Cortex of kidney (tissue), 1 donor: ENCODE measurements at places on chromosomes 11 and 22.

DNA sequence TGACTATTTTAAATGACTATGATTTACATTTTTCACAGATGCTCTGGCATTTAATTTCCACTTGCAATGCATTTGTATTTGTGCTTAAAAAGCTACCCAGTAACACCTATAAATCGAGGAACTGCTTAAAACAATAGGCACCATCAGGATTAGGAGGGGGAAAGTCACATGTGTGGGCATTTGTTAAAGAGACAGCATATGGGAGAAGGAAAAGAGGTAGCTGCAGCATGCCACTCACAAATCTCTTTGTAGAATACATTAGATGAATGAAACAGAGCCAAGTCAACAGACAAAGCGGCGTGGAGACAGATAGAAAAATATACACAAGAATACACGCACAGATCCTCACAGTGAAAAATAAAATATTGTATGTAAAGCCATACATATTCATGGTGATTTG lies 228.0 kb downstream of the CADM1 start:
- no peak for DNase-seq

DNA sequence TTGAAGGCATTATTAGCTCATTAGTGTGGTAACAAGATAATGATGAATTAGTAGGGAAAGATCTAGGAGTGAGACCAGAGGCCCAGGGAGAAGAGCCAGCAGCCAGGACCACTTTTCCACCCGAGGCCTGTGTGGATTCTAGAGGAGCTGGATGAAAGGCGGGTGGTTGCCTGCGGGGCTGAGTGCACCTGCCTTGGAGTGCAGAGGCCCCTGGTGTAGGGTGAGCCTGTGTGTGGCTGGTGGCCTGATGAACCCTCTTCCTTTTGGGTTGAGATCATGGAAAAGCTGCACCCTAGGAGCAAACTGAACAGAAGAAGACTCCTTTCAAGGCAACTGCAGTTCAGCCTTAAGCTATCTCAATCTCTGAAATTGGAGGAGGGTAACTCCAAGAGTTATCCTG lies 5.9 kb upstream of the TP53AIP1 start:
- DNase-seq, result no peak

- no peak for DNase-seq
Observed at GRCh38 chr11:24805671-24806070, 308.8 kb downstream of the LUZP2 start.

DNA sequence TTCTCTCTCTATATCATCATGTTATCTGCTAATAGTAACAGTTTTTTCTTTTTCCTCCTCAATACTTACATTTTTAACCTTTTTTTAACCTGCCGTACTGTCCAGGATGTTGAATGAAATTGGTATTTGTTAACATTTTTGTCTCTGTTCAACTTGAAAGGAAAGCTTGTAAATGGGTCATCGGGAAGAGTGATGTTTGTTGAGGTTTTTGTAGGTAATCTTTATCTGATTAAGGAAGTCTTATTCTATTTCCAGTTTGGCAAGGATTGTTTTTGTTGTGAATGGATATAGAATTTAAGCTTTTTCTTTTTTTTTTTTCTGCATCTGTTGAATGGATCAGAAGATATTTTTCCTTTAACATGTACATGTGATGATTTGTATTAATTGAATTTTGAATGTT lies 8.1 kb upstream of the NNMT start:
- DNase-seq, result no peak

DNA sequence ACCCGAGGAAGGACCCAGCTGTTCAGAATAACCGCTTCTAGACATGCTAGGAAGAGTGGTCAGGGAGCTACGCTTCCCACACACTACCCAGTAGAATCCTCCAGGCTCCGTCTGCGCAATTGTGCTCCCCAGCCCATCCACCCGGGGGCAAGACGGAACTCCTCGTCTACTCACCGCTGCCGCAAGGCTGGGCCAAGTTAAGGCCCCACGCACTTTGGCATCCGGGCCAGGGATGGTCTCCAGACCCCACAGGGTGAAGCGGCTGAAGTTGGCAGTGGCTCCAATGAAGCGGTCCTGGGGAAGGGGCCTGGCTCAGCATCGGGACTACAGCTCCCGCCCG lies 757 bp downstream of the RNASEH2C start:
- DNase-seq, result no peak

DNA sequence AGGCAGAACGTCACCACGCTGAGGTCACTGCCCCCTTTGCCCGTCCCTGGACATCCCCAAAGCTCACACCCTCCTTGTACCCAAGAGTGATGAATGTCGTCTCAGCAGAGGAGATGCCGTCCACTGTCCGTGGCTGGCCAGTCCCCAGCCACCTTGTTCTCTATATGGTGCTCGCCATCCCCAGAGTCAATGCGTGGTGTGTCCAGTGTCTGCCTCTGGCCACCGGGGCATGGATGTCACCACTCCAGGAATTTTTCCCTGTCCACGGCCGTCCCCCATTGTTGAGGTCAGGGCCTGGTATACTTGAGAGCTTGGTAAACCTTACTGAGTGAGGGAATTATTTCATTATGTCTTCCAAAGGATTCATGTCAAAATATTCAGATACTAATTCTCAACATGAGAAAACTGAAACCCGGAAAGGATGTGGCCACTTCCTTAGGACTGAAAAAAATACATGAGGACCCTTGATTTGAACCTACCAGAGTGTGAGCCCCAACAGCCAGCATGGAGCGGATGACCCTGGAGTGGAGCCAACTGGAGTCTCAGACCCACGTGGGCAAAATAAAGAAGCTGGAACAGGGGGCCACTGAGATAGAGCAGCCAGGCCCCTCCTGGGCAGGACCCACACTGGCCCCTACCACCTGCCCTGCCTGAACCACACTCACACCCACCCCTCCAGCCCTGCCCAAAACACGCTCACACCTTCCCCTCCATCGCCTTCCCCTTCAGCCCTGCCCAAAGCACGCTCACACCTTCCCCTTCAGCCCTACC lies 376.4 kb downstream of the BRD1 start:
- no peak for DNase-seq

DNA sequence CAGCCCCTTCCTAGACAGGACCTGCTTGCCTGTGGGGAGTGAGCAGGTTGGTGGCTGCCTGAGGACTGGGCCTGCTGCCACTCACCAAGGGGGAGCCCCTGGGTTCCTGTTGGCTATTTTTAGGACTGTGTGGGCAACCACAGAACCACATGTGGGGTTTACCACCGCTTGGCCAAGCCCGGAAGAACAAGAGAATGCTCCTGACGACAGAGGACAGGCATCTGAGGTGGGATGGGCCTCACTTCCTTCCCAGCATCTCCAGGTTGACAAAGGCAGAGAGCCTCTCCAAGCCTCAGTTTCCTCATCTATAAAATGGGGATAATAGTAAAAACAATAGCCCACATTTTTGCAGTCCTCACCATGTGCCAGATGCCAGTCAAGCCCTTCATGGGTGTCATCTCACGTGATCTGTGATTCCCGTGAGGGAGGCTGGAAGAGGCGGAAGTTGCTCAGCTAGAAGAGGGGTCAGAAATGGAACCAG lies 43.6 kb downstream of the LRRC32 start:
- DNase-seq, result no peak

DNA sequence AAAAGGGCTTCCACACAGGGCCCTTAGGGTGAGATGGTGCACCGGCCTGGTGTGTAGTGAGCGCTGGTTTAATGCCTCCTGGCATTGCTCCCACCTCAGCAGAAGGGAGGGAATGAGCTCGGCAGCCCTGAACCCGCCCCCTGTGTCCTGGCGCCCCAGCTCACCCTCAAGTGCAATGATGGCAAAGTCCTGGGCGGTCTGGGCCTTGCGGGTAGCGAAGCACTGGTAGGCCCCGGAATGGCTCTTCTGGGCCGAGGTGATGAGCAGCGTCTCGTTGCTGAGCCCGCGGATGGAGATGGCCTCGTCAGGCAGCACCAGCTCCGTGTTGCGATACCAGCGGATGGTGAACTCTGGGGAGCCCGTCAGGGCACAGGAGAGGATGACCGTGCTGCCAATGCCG lies 193.3 kb downstream of the CEP164 start:
- no peak for DNase-seq

DNA sequence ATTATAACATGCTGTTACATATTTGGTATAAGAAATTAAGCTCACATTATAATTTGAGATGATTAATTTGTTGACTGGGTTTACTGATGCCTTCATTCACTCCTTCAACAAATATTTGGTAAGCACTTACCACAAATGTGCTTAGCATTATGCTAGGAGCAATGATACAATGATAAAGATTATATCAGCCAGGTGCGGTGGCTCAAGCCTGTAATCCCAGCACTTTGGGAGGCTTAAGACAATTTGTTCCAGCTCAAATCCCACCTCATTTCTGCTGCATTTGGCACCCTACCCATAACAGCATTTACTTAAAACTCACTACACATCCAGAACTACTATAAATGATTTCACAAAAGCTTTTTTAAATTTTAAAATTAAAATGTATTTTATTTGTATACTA lies 1263.6 kb upstream of the RAG2 start:
- no peak for DNase-seq

GRCh38 chr11:28346721-28347120 lies 238.5 kb downstream of the METTL15 start:
- DNase-seq, result no peak

- DNase-seq, result no peak
Observed at GRCh38 chr11:19861171-19861570, 148.5 kb downstream of the NAV2 start.

- no peak for DNase-seq
Observed at GRCh38 chr22:25829808-25830777, 88.1 kb downstream of the MYO18B start.

DNA sequence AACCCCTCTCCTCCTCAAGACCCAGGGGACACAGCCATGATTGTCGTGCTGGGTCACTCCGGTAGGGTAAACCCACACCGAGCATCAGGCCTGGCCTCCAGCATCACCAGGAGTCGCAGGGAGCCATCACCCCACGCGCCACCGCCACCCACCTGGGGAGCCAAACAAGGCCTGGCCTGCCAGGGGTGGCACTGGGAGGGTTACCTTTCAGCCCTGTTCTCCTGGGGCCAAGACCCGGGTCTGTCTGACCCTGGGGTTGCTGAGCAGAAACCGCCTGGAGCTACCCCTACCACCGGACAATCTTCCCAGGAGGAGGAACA lies 39.3 kb upstream of the NNMT start:
- no peak for DNase-seq

GRCh38 chr11:112127056-112127455 lies 36.8 kb downstream of the IL18 start:
- no peak for DNase-seq

DNA sequence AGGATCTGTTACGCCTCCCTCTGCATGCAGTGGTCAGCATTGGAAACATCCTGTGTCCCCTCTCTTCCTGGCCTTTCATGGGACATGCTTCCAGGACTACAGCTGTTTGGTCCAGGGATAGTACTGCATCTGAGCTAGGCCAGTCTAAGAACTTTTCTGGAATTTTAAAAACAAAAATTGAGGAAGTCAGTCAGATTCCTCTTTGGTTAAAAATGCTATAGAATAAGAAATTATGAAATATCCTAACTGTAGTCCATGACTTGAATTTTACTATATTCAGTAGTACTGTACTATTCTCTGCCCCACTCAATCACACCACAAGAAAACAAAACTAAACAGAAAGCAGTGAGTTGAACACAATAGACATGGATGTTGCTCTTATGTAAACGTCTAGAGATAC lies 201.0 kb upstream of the CADM1 start:
- DNase-seq, result no peak

GRCh38 chr11:82969811-82970210 lies 68.3 kb downstream of the DDIAS start:
- no peak for DNase-seq

GRCh38 chr22:46747646-46748045 lies 9.6 kb upstream of the CERK start:
- DNase-seq, result no peak

DNA sequence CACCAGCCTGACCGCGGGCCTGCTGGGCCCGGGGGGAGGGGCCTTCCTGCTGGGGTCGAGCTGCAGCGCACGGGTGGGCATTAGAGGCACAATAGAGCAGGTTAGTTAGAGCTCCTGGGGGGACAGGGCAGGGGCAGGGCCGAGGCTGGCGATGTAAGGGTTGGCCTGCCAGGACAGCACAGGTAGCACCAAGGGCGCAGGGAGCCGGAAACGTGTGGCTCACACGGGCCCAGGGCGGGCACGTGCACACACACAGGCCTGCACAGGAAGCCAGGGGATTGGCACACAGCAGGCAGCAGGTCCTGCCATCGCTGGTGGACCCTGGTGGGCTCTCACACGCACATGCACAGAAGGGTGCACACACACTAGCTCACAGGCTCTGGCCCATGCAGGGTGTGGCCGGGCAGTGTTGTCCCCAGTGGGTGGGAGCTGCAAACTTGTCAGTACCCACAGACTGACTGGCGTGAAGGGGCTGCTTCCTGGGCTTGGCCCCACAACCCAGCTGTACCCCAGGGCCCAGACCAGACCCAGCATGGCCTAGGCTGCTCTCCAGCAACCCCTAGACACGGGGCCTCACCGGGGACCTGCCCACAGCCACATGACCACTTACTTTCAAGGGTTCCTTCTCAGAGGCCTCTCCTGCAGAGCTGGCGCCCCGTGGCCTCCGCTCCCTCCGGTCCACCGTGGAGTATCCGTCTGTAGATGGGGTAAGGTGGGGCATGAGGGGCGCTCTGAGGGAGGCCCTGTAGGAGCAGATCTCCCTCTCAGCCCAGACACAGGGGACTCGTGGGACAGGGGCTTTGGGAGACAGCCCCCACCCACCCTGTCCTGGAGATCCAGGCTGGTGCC lies 29.9 kb upstream of the TXNRD2 start:
- no peak for DNase-seq

DNA sequence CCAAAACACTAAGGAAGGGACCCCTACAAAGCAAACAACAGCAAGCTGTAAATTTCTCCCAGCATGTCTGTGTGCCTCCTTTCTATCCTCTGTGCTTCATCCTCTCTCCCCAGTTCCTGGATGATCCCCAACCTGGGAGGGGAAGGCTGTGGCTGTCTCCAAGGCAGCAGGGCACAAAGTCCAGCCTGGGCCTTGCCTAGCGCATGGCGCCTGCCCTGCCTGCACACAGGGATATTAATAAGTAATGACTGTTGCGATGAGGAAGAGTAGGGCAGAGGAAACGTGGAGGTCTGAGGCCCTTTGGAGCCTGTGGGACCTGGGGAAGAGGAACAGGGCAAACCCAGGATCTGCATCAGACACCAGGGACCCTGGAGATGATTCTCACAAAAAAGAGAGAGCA lies 2.0 kb downstream of the USH1C start:
- no peak for DNase-seq

GRCh38 chr22:25935266-25936058 lies 193.5 kb downstream of the MYO18B start:
- DNase-seq, result no peak

DNA sequence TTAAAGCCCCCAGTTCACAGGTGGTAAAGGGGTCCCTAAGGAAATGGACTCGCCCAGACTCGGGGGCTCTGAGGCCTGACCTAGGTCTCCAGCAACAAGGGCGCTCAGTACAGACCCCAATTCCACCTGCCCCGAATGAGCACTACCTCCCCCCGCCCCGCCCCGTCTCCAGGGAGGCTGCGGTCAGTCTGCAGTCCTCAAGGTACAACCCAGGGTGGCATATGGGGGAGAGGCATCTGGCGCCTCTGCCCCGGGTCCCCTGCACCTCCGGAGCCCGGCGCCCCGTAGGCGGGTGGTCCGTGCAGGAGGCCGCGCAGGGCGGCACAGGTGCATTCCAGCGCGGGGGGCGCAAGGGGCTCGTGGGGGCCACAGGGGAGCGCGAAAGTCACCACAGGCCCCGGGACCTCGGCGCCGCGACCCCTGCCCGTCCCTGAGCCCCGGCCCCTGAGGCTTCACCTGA lies 361 bp downstream of the CTSD start:
- DNase-seq, result no peak

- DNase-seq, result no peak
Observed at GRCh38 chr22:35479359-35479758, 61.3 kb upstream of the RASD2 start.
